NCI-H1930 (cell line): ENCODE measurements at places on chromosomes 1 and 21.

GRCh38 chr21:17082843-17083483, 429.9 kb upstream of the CXADR start:
- DNase-seq, result no peak

GRCh38 chr1:19647643-19648042, 3.5 kb downstream of the NBL1 start:
- no peak for DNase-seq

DNA sequence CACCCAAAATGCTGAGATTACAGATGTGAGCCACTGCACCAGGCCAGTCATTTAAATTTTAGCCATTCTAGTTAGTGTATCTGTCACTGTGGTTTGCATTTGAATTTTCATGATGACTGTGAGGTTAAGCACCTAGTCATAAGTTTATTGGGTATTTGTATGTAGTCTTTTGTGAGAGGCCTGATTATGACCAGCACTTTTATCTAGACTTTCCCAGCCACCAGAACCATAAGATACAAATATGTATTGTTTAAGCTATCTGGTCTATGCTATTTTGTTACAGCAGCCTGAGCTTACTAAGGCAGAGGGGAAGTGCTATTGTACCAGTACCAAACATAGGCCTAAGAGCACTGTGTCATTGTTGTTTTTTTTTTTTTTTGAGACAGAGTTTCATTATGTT, 19.9 kb upstream of the DNAJC6 start:
- DNase-seq, result no peak

- no peak for DNase-seq
Observed at GRCh38 chr1:213783893-213784292, 203.9 kb upstream of the PROX1 start.

- DNase-seq, result no peak
Observed at GRCh38 chr1:50265790-50266314, 157.1 kb downstream of the ELAVL4 start.

DNA sequence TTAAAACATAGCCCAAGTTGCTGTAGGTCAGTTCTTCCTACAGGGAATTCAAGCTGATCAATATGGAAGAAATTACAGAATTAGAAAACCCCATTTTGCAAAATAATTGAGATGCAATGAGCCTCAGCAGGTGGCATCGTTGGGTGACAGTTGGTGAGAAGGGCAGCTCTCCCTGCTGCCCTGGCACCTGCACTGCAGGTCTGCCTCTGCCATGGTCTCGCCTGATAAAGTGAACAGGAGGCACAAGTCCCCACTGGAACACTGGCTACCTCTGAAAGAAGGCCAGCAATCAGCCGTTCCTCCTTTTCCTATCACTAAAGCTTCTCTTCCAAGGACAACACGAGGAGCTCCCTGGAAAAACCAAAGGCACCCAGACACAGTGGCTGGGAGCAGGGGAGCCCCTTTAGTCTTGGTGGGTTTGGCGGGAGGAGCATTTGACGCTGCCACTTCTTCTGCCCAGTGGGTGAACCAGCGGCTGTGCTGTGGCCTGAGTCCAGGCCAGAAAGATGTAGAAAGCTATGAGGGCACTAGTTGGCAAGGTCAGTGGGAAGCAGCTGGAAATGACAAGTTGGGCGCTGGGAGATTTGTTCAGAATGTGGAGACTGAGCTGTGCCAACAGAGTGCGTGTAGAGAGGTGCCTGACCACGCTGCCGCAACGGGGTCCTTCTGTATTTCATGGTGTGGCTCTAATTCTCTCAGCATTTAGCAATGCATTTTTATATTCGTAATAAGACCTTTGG, 93.1 kb downstream of the RIPK4 start:
- DNase-seq, result no peak

DNA sequence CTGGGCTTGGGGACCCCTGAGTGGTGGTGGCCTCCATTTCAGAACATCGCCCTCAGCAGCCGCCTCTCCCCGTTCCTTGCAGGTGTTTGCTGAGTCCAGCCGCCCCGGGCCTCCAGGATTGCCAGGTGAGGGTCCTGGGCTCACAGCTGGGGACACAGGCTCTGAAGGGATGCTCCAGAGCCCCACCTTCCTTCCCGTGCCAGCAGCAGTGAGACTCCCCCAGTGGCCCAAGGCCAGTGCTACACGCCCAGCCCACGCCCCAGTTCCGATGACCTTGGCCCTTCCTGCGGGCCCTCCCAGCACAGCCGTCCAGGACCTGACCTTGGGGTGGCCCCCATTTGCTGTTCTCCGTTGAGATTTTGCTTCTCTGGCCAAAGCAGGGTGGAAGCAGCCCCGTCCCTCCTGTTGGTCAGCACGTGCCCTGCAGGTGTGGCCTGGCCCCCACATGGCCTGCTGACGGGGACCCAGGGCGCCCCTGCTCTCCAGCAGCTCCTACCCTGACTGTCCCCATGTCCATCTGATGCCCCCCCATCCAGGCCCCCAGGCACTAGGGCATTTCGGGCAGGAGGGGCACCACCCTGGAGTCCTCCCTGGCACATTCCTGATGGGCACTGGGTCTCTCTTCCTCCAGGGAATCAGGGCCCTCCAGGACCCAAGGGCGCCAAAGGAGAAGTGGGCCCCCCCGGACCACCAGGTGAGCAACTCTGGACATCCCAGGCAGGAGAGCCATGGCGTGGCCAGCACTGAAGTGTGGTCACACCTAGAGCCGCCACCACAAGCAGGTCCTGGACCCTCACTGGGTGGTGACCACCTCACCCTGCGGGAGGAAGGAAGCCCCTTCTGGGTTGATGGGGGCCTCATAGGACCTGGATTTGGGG, 45.0 kb downstream of the SLC19A1 start:
- no peak for DNase-seq

- no peak for DNase-seq
Observed at GRCh38 chr21:39483917-39484316, 32.1 kb downstream of the SH3BGR start.

DNA sequence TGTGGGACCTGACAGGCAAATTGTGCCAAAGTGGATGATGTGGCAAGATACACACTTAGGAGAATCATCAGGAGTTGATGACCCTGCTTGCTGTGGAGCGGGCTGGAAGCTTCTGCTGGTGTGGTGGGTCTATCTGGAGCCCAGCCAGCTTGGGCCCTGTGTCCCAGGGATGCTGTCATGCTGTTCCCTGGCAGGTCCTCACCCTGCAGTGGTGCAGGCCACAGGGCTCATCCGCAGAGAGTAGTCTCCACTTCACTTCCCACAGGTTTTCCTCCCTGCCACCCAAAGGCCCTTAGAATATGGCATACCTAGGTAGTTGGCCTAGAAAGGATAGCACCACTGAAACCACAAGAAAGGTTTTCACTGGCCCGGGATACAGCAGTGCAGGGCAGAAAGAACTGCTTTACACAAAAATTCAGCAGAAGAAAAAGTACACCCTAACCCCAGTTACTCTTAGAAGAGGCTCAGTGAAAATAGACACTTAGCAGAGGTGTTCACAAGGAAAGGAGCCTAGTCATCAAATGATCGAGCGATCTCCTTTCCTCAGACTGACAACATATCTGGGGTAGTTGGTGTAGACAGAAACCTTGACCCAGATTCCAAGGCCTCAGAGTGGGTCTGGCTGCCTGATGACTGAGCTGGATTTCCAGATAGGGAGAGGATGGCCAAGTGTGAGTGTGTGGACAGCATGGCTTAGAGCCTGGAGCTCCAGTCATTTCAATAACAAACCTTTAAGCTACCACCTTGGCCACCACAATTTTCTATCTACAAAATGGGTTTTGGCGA, 1.3 kb upstream of the C1orf226 start:
- DNase-seq, result no peak

DNA sequence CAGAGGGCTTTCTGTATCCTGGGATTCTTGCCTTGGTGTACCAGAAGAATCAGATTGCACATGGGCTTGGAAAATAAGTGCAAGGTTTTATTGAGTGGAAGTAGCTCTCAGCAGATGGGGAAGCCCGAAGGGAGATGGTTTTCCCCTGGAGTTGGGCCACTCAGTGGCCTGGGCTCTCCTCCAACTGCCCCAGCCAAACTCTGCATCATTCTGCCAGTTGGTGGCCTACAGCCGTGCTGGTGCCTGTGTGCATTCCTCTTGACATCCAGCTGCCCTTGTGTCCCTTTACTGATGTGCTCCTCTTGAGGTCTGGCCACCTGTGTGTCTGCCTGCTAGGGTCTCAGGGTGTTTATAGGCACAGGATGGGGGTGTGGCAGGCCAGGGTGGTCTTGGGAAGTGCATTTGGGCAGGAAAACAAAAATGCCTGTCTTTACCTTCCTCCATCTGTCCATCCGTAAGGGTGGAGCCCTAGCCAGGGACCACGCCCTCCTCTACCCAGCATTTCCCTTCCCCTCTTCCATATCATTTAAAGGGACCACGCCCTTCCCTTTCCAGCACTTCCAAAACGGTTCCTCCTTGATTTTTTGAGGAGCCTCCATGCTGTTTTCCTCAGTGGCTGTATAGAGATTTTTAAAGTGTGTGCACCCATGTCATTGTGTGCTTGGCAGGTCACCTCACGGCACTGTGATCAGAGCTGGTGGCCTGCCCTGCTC, 18.9 kb downstream of the SNAP47 start:
- DNase-seq, result no peak

DNA sequence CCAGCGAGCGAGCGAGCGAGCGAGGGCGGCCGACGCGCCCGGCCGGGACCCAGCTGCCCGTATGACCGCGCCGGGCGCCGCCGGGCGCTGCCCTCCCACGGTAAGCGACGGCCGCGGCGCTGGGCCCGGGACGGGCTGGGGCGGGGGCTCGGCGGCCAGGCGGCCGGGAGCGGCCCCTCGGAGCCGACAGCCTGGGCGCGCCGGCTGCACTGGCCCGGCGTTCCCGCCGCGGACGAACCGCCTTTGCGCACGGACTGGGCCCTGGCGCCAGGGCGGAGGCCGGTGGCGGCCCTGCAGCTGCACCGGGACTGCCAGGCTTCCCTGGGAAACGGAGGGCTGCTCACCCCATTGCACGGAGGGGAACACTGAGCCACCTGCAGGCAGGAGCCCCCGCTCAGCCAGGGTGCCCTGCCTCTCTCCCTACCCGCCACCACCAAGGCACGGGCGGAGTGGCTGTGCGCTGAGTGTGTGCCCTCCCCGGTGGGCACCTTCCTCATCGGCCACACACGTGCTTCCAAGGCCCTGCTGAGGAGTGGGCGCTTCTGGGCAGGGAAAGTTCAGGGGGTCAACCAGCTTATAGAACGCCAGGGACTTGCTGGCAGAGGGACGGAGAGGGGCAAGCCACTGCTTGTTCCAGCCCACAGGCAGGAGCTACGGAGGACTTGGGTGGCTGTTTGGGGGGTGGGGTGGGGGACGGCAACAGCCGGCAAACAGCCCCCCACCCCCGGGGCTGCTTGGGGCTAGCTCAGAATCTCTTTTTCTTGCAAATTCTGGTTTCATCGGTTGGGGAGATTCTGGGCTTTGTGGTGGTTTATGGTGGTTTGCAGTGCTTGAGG, 532 bp downstream of the CSF1 start:
- DNase-seq, result no peak

GRCh38 chr21:37765221-37765900, 150.9 kb downstream of the KCNJ6 start:
- no peak for DNase-seq

GRCh38 chr1:236753516-236753915, 41.6 kb upstream of the MTR start:
- no peak for DNase-seq

- DNase-seq, result no peak
Observed at GRCh38 chr1:224544346-224545110, 71.6 kb upstream of the CNIH3 start.

DNA sequence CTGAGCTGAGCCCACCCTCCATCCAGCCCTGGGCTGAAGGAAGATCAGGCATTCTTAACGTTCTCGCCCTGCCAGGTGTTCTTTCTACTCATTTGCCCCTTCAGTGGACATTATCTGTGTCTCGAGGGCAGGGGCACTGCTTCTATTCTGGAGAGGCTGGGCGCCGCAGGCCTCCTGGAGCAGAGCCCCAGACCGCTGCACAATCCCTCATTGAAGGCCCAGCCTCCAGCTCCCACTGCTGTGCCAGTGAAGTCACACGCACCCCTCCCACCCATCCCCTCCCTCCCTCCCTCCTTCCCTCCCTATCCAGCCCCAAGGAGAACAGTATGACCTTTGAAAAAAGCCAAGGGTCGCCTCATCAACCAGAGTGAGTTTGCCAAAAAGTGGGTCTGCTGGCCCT, 76.7 kb downstream of the NFASC start:
- DNase-seq, result no peak

DNA sequence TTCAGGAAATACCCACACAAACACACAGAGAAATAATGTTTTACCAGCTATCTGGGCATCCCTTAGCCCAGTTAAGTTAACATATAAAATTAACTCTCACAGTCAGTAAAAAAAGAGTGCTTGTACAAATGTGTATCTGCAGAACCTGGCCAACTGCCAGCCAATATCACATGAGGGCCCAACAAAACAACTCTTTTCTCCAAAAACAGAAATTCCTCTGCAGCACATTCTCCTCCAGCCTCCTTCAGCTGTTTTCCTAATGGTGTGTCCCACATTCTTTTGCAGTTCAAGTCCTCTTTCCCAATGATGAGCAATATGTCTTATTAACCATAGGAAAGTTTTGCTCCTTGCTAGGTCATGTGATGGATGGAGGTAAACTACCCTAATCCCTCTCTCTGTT, 75.5 kb downstream of the LRRC7 start:
- DNase-seq, result no peak

DNA sequence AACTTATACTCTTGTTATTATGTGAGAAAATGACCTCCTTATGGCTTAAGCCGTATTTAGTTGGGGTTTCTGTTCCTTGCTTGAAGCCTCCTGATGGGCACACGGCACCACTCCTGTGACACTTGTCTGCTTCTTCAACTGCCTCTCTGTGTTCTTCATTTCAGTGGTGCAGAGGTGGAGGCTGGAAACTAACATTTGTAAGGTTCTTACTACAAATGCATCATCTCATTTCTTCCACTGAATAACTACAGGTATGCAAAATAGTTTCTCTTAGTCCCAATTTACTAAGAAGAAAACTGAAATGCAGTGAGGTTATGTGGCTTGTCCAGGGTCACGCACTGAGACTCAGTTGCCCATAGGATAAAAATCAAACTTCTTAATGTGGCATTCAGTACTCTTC, 23.6 kb upstream of the ZNF362 start:
- DNase-seq, result no peak

DNA sequence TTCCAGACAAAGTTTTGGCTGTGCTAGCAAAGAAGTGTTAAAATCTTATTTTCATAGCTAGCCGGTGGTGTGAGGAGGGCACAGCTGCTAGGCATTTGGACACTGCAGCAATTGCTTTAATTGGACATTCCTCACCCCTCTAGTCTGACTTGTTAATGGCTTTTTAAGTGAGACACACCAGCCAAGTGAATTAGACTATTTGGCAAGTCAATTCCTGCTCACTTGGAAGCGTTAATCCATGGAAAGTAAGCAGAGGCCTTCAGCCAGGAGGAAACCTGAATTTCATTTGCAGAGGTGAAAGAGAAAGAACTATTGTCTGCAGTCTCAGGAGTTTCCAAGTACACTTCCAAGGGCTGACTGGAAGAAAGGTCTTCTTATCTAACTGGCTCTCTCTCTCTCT, 175.7 kb downstream of the ST6GALNAC3 start:
- DNase-seq, result no peak

- DNase-seq, result no peak
Observed at GRCh38 chr1:25562101-25562927, 18.9 kb downstream of the LDLRAP1 start.

GRCh38 chr1:150226486-150226885, 9.4 kb downstream of the ANP32E start:
- DNase-seq, result no peak
